ENCODE measurements at places on chromosomes 1 and 21.

DNA sequence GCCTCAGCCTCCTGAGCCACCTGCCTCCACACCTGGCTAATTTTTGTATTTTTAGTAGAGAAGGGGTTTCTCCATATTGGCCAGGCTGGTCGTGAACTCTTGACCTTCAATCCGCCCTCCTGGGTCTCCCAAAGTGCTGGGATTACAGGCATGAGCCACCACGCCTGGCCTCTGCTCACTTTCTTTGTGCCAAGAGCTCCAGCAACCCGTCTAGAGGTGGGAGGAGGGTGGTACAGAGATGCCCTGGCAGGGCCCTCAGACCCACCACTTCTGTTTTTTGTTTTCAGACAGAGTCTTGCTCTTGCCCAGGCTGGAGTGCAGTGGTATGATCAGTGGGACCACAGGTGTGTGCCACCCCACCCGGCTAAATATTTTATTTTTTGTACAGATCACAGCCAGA is 6.9 kb upstream of the SYNC start:
- DNase-seq, result no peak

- DNase-seq, result no peak
These were observed 587.3 kb downstream of the PTPRC start for GRCh38 chr1:199226163-199226562.

DNA sequence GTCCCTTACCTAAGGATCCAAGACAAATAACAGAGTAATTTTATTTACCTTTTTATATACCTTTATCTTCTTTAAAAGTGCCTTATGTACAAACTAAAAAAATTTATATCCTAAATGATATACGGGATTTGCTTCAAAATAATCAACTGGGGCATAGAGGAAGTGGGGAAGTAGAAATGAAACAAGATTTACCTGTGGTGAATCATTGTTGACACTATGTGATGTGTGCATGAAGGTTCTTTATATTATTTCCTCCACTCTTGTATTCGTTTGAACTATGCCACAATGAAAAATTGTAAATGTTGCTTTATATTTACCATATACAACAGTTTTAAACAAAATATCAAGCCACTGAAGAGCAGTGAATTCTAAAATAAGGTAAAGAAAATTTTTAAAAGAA is 13.0 kb downstream of the RGS7 start:
- DNase-seq, result no peak

DNA sequence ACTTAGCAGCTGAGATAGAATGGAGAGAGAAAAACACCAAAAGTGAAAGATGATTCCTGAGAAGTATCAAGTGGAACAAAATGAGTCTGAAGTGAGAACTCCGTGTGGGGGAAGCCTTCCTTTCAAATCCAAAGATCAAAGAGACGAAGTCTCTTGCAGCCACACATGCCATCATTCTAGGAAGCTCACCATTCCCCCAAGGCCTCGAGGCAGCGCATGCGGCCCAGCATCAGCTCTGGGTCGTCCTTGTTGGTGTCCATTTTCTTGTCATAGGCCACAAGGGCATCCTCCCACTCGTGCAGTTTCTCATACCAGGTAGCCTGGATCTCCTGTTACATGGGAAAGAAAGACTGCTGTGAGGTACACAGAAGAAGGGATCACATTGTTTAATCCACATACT is 32.2 kb upstream of the ANGPTL7 start:
- no peak for DNase-seq

DNA sequence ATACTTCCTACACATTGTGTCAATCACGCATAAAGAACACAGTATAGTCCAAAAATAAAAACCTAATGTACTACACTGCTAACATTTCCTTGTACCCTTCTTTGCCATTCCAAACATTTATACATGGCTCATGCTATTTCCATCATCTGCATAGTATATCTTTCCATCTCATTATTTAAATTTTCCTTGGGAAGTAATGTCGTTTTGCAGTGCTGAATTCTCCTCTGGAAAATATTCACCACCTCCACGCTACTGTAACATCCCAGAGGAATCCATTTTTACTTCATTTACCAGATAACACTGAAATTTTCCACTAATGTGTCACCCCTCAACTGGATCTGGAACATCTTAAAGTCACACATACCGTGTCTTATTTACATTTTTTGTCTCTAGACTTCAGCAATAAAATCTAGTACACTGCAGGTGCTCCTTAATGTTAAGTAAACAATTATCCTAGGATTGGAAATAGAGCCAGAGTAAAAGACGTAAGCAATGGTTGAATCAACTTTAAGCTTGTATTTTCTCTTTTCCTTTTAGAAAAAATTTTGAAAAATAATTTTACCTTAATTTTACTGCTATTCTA is 881.0 kb downstream of the AMY1C start:
- no peak for DNase-seq

- DNase-seq, result no peak
These were observed 5.8 kb downstream of the TMEM240 start for GRCh38 chr1:1534401-1535154.

DNA sequence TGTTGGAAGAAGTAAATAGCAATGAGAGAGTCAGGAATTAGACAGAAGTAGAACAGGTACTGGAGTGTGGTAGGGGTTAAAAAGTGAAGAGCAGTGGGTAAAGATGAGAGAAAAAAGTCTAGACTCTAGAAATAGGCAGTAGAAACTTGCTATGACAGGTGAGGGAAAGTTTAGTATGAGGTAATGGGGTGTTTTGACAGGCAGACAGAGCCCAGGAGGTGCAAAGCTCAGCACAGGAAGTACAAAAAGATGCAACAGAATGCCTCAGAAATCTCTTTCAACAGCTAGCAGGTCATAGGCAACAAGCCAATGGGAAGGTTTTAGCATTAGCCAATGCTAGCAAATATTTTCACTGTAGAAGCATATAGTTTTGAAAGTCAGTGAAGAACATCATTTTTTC is 319.1 kb upstream of the SGIP1 start:
- no peak for DNase-seq

DNA sequence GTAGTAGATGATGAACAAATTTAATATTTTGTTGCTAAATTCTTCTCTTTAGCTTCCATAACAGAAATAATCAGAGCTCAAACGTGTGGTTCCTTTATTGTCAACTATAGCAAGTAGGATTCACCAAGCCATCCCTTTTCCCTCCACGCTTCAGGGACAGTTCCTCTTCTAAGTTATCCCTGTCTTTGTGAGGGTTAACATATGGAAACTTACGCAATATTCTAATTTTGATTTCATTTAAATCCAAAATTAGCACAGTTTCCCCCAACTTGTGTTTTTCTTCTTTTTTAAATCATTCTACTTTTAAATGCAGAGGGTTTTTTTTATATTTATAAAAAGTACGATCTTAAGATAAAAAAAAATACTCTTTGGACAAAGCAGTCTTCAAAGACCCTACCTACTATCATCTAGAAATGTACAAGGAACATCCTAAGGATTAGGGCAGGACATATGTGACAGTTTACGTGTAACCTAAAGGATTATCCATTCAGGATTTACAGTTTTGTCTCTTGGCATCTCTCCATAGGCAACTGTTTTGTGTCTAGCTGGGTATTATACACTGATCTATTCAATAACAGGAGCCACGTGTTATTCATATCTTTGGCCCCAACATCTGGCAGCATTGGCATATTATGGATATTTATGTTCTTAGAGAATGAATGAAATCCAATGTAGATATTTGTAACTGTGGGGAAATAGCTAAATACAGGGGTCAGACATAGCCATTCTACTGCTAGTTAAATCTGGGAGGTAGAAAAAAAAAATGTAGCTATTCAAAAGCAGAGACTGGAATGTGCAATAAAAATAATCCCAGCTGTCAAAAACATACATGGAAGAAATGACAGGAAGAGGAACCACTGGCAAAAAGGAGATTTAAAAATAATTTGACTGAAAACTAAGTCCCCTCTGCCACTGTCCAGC is 272.9 kb downstream of the NEGR1 start:
- no peak for DNase-seq

All from spleen (tissue), 13 donors.